WTC11 (cell line): ENCODE measurements at places on chromosomes 5 and 9.
A peak's percentile ranks its signal among the peaks of the same experiment; 100 is the strongest.

GRCh38 chr9:113581865-113582697 is 118.6 kb downstream of the RGS3 start:
- no peak for DNase-seq

GRCh38 chr5:543351-543750 is 19.1 kb upstream of the SLC9A3 start:
- peak; percentile 3 for DNase-seq

- DNase-seq, result no peak
Measured at GRCh38 chr9:113872485-113873143, 3.5 kb upstream of the ZNF618 start.

GRCh38 chr5:127311349-127311748 is 20.8 kb downstream of the MEGF10 start:
- DNase-seq, result no peak

DNA sequence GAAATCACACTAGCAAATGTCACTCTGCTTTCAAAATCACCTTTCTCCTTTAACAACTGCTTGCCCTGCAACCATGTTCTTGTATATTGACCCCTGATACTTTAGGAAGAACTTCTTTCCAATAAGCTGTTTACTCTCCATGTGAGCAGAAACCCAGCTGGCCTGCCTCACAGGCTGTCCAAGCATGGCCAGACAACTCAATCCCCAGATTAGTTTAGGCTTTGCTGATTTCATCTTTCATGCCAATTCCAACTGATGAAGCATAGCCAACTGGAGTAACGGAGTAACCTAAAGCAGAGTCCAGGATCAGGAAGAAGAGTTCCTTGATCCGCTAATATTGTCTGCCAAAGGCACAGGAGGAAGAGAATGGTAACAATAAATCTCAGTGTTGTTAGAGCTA is 56.7 kb upstream of the HTR1A start:
- no peak for DNase-seq

DNA sequence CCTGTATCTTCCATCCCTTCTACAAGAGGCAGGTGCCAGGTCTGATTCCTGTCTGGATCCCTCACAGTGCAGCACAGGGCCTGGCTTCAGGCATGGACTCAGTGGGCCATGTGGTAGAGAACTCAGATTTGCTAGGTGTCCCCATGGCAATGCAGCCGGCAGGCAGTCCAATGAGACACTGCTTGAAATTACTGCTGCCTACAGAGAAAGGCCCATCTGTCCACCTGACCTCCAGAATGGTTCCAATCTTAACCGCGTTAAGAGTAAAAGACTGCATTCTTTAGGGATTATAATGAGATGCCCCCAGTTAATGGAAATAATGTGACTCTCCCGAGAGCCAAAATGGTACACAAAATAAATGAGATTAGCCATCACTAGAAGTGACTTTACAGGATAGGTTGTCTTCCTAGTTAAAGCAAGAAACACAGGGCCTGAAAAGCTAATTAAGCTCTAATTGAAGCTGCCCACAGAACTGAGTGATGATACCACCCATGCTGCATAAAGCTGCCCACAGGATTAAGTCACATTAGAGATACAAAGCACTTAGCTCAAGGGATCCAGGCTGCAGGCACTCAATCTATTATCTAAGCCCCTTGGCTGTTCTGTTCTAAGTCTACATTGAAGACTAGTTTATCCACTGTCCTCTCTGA is 11.4 kb downstream of the FAM193B start:
- no peak for DNase-seq

- no peak for DNase-seq
Measured at GRCh38 chr9:135248111-135248510, 160.6 kb downstream of the OLFM1 start.

GRCh38 chr5:135306557-135306956 is 92.5 kb downstream of the MACROH2A1 start:
- no peak for DNase-seq

- DNase-seq, result no peak
Measured at GRCh38 chr5:107058235-107058634, 612.5 kb downstream of the EFNA5 start.
